ENCODE measurements at places on chromosomes 11 and 22.

GRCh38 chr11:76622493-76623094 lies 48.0 kb downstream of the LRRC32 start:
- DNase-seq: no peak

GRCh38 chr11:67071420-67072284 lies 15.0 kb downstream of the RHOD start:
- DNase-seq: peak; percentile 43

- DNase-seq: peak; percentile 42
Observed at GRCh38 chr11:126415128-126415527, 59.6 kb downstream of the ST3GAL4 start.

DNA sequence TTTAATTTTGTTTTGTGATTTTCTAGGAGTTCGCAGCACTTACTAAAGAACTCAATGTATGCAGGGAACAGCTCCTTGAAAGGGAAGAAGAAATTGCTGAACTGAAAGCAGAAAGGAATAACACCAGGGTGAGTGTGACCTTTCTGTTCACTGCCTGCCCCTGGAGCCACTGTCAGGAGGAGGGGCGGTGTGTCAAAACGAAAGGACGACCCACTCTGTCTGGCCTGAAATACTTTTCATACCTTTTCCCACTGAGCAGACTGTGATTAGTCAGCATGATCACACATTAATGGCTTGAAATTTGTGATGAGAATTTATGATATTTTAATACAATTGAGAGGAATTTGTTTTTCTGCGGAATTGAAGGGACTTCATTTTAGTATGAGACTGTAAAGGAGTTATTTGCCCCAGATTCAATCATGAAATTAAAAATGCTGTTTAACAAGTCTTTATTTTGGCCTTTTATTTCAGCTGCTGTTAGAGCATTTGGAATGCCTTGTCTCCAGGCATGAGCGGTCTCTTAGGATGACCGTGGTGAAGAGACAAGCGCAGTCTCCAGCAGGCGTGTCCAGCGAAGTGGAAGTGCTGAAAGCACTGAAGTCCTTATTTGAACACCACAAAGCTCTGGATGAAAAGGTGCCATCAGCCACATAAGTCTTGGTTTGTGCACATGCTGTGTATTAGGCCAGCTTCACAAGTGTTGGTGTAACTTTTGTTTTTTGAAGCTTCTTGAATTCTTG lies 54.1 kb downstream of the PPFIA1 start:
- no peak for DNase-seq

- DNase-seq: no peak
Observed at GRCh38 chr11:17753153-17753552, 18.6 kb downstream of the KCNC1 start.

DNA sequence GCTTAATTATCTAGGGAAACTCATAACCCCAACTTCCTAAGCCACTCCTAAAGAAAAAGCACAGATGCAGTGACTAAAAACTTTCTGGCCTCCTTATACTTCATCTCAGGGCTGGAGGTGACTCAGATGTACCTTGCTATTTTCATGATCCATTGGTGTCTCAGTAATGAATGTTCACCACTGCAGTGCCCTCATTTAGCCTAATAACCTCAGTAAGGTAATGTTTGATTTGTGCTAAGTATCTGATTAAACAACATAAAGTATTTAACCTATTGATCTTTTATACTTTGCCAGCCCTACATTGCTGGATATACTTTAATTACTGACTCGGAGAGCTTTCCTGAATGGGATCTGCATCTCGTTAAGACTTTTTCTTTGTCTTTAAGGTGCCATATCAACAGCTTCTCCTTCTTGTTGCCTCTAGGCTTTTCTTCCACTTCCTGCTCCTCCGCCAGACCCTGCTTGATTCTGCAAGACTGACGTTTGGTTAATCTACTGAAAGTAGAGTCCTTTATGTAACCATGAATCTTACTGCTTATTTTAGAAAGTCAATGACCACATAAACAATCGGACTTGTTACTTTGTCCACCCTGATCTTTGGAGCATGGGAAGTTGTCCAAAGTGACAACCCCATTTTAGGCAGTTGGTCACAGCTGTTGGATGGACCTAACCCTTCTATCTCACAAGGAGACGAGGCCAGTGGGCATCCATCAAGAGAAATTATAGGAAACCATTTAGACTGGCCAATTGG lies 303.0 kb downstream of the ST3GAL4 start:
- no peak for DNase-seq

DNA sequence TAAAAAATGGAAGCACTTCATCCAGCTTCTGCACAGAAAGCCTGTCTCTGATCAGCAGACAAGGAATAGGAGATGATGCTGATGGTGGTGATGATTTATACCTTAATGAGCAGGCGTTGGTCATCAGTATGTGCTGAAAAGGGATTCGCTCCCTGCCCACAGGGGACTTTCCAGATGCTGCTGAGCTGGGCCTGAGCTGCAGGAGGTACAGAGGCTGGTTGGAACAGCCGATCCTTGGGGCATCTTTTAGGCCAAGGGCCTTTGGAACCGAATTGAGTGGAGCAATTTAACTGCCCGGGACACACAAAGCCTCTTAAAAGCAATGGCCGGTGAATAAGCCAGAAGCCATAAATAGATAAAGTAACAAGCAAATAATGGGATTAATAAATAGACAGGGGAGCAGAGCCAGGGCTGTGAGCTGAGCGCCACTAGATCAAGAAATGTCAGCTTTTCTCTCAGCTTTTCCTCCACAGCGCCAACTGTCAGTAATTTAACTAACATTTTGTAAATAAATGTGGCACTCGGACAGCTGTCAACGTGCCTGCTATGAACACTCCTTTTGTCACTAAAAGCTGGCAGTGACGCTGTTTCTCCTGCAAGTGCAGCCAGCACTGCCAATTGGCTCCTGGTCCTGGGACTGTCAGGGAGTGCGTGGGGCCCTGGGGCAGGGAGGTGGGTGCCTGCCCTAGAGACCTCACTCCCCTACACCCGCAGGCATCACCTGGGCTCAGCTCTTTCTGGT lies 562.3 kb downstream of the NTM start:
- peak; percentile 67 for DNase-seq

DNA sequence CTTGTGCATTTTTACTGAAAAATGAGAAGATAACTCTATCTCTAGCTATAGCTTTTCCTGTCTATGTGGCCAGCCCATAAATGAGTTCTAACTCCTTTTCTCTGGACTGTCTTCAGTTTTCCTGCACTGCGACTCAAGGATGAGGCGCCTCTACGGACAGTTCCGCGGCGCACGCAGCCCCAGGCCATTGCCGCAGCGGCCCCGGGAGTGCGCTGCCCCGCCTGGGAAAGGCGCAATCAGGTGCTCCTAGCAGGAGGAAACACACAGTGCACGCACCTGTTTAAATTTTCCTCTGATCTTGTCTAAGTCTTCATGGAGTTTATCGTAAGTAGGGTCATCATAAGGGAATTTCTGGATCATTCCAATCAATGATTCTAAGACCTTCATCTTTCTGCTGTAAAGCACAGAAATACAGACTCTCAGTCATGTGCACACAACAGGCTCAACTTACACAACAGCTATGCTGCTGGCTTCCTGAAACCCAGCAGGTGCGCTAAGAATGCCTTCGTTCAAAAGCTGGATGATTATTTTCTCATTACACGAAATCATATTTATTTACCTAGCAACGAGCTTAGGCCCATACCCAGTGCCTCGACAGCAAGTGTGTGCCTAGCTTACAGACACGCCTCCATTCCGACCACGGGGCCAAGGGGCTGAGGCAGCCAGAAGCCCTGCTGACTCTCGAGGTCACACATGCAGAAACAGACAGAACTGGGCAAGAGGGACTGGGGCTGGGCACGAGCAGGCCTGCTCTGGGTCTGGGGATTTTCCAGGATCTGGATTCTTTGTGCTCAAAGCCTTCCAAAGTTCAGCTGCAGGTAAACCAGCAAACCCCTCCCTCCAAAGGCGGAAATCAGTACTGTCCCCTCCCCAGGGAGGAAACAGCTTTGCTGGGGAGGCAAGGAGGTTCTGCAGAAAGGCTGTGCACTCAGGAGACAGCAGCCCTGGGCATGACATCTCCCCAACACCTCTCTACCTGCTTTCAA lies 7.2 kb downstream of the LTO1 start:
- DNase-seq: no peak

DNA sequence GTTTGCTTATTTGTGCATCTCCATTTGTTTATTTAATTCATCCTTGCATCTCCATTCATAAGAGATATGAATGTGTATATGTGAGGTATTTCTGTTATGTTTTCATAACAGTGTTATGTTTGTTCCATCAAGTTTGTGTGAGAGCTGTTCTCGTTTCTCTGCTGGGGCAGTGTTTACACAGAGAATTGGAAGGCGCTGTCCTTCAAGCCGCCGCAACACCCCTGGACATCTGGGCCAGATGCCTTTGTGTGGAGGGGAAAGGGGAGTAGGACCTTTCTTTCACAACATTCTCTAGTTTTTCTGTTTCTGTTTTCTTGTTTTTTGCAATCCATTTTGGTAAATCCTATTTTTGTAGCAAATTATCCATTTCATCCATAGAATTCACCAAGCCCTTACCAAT lies 7.0 kb upstream of the TM7SF2 start:
- no peak for DNase-seq

- no peak for DNase-seq
Observed at GRCh38 chr11:117898059-117898458, 21.6 kb upstream of the FXYD6 start.
